ENCODE measurements at places on chromosomes 2 and 18.
A peak's percentile ranks its signal among the peaks of the same experiment; 100 is the strongest.

- no peak for DNase-seq
These were observed 1082.6 kb upstream of the CELF4 start for GRCh38 chr18:38648179-38648578.

- DNase-seq: no peak
These were observed 50.4 kb upstream of the YPEL5 start for GRCh38 chr2:30096451-30096850.

DNA sequence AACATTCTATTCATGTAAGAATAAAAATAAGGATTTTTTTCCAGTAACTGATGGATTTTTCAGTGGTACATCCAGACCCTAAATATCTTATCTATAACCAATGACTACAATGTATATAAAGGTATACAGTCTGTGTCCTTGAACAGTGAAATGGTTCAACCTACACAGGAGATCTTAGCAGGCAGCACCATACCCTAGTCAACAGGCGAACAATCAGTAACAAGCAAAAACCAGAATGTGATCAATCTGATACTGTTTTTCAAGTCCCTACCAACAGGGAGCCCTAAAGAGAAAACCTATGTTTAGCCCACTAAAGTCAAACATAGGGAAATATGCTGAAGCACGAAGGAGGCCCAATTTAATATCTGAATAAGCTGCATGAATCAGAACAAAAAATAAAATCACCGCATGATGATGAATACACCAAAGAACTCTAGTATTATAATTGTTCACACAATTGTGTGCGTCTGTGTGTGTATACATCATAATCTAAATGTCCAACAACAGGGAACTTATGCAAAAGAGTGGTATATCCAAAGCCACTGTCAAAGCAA, 26.0 kb downstream of the PTPN2 start:
- no peak for DNase-seq

- no peak for DNase-seq
These were observed 273.9 kb upstream of the EPAS1 start for GRCh38 chr2:46023165-46023854.

DNA sequence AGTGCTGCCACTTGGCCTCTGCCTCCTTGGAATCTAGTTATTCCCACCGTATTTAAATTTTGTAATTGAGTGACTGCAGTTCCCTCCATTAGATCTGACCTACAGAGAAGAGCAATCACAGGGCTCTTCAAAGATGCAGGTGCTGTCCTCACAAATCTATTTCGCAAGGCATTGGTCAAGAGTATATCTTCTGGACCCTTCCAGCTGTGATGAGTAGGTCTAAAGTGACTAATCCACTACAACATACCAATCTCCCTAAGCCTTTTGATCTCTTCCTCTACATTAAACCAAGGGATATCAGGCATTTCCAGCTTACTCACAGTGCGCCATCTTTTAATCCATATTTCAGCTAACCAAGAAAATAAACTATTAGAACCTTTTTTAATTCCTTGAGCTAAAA, 65.1 kb upstream of the COL3A1 start:
- DNase-seq: no peak

GRCh38 chr2:226215902-226216503, 583.6 kb downstream of the IRS1 start:
- peak; percentile 2 for DNase-seq
